ENCODE measurements at places on chromosomes 3 and 15.

DNA sequence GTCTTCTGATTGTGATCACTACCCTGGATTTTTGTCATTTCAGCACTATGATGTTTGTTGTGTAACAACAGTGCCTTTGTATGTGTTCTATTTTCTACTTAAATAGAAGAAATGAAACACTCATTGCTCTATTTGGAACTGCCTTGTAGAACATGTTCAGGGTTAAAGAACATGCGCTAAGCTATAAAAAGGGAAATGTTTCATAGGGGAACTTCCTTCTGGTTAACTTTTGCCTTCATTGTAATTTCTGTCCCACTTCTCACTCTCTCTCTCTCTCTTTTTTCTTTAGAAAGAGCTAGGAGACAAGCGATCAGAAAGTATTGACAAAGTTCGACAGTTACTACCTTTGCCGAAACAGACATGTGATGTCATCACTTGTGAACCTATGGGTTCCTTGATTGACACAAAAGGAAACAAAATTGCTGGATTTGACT lies at the start of gene P2RY12:
TSS of gene P2RY12 (minus strand) at position 13 of the 434 bp plus-strand sequence. CDS start 45,908 bp downstream, outside the sequence.
- DNase-seq, result no peak
- H3K36me3 ChIP-seq, result no peaks in the 10 kb centered on the region
- H3K4me3 ChIP-seq, result no peak within 1 kb of the TSS
- H3K27me3 ChIP-seq, result no peaks in the 10 kb centered on the region

GRCh38 chr15:51889486-51889885 lies 60.0 kb downstream of the TMOD3 start:
- H3K4me3 ChIP-seq, result no peak overlapping the region
- no peak for DNase-seq
- H3K27ac ChIP-seq, result no peak overlapping the region
- no peaks in the 10 kb centered on the region for H3K27me3 ChIP-seq
- H3K4me1 ChIP-seq, result no peaks in the 10 kb centered on the region

DNA sequence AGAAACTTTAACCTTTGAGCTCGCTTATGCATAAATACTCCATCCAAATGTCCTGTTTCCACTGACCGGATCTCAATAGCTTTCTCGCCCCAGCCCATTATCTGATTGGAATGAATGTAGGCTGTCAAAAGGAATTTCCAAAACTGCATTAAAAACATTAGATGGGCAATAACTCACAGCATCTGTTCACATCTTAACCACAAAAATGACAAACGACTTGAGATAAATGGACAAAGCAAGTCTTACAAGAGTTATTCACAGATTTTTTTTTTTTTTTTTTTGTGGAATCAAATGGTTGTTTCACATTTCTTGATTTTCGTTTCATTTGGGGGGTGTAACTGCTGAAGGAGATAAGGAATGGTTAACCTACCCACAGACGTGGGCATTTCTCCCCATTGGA lies 39.7 kb upstream of the SLC2A2 start:
- H3K4me1 ChIP-seq, result peaks cover 2% of the 10 kb centered on the region
- H3K36me3 ChIP-seq, result no peaks in the 10 kb centered on the region
- DNase-seq, result no peak
- H3K27ac ChIP-seq, result no peak overlapping the region

GRCh38 chr3:55296791-55297190 lies 190.3 kb downstream of the WNT5A start:
- no peak overlapping the region for H3K27ac ChIP-seq
- H3K4me1 ChIP-seq, result no peaks in the 10 kb centered on the region
- no peaks in the 10 kb centered on the region for H3K27me3 ChIP-seq

DNA sequence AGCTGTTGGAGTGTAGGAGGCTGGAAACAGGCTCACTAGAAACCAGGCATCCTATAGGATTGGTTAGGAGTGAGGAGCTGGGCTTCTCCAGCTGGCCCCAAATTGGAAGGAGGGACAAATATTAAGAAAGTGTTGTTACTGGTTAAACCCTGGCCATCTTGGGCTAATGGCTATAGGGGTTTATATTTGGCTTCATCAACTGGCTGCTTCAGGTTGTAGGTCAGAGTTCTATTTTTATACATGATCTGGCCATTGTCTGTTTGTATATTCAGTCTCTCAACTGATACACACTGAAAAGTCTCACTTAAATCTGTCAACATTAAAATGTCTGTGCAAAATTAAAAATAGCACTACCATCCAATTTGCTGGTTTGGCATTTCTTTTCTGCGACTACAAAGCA lies 70.2 kb upstream of the ARRDC4 start:
- H3K36me3 ChIP-seq, result no peaks in the 10 kb centered on the region
- no peaks in the 10 kb centered on the region for H3K27me3 ChIP-seq
- H3K4me3 ChIP-seq, result no peak overlapping the region
- no peak for DNase-seq

GRCh38 chr3:45131201-45131600 lies 15.0 kb downstream of the CDCP1 start:
- no peaks in the 10 kb centered on the region for H3K27me3 ChIP-seq
- DNase-seq, result no peak
- H3K4me1 ChIP-seq, result no peaks in the 10 kb centered on the region
- H3K36me3 ChIP-seq, result no peaks in the 10 kb centered on the region
